ENCODE measurements at places on chromosomes 7 and 10.

DNA sequence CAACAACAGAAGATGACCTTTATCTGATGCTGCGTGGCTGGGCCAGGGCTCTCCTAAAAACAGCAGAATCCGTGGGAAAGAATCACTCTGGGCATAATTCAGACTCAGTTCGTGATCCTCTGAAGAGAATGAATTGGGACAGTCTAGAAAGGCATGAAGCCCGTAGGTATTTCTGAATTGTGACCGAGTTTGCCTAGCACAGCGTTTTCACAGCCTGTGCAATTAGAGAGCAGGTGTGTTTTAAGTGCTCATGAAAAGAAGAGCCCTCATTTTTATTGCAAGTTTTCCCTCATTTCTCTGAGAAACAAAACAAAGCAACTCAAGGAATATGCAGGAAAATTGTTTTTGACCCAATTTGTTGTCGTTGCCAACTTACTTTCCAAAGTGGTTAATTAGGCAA is 366.2 kb downstream of the WDR11 start:
- no peak for DNase-seq

- peak; percentile 50 for DNase-seq
These were observed 41.9 kb downstream of the SEMA3C start for GRCh38 chr7:80876894-80877414.

DNA sequence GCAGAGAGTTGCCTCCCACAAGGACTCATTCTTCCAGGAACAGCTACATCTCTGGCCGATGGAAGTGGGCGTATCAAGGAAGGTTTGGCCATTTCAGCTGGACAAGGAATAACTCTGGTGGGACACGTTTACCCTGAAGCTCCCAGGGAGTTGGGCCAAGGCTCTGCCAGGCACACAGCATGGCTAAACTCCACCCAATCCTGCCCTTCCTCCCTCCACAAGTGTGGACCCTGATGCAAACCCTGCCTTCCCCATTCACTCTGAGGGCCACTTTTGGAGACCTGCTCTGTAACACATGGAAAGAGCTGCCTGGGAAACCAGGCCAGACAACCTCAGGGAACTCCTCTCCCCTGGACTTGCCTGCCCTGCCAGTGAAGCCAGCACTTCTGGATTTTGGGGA is 407.8 kb upstream of the FOXK1 start:
- no peak for DNase-seq

- DNase-seq, result peak; percentile 64
These were observed 97.6 kb upstream of the ZNF438 start for GRCh38 chr10:31129271-31129670.

DNA sequence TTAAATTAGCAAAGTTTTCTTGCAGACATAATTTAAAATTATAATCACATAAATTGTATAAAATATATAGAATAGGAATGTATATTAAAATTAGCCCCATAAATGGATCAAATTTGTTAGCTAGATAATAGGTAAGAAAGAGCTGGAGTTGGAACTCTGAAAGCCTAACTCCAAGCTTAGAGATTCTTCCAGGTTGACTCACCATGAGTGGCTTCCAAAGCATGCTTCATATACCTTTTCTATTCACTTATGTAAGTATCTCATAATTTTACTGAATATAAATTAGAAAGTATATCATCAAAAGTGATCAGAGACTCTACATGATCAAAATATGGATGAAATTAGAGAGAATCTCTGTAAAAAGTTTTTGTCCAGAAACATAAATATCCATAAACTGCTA is 320.7 kb upstream of the MAGI2 start:
- no peak for DNase-seq

GRCh38 chr10:11113156-11113555 is 95.5 kb downstream of the CELF2 start:
- no peak for DNase-seq

- no peak for DNase-seq
These were observed 2.7 kb downstream of the PROSER2 start for GRCh38 chr10:11825796-11826414.

DNA sequence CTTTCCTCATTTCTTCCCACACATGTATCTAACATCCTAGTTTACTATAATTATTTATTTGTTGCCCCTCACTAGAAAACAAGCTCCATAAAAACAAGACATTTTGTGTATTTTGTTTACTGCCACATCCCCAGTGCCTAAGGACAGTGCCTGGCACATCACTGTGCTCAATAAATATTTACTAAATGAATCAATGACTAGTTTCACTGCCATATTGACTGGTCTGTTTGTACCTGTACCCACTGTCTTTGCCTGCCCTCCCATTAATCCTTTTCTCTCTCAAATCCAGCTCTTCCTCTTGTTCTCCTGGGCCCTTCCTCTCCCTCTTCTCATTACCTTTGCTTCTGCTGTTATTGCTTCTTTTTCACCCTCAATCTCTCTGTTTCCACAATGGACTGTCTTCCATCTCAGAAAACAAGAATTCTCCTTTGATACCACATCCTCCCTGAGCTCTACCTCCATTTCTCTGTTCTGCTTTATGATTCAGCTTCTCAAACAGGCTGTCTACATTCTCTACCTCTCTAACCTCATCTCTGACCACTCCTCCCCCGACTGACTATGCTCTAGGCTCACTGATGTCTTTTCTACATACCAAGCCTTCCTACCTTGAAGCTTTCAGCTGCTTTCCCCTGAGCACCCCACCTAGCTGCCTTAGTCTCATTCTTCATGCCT is 8.3 kb upstream of the FAM133B start:
- DNase-seq, result no peak

DNA sequence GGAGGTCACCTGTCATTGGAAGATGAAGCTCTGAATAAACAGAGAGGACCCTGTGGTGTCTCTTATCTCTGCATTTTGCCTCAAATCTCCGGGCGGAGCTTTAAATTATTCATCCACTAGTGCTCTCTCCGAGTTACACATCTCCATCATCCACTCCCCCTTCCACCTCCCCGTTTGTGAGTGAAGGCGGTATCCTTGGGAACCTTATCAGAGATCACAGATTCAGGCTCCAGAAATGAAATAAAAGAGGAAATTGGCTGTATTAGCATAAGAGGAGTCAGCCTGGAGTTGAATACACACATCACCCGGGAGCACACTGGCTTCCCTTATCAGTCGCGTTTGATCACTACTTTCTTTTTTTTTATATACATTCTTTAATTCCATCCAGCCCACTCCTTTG is 1184.8 kb downstream of the GATA3 start:
- DNase-seq, result no peak

GRCh38 chr10:72340510-72341261 is 14.0 kb downstream of the DNAJB12 start:
- DNase-seq, result peak; percentile 85

DNA sequence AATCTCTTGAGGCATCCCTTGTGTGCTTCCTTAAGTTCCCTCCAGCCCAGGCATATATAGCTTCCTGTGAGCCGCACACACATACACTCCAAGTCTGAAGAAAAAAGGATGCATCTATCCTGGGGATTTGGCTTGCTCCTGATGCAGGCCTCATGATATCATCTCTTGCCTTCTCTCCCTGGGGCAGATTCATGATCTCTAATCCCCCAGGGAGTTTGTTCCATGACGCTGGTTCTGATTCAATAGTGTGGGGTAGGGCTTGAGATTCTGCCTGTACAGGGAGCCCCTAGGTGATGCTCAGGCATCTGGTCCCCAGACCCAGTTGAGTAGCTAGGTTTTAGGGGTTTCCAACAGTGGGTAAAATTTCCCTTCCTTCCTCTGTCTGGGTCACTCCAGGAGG is 1.5 kb downstream of the PON1 start:
- no peak for DNase-seq

- DNase-seq, result peak; percentile 50
These were observed 78.7 kb downstream of the CLEC2L start for GRCh38 chr7:139602143-139602722.

GRCh38 chr7:19118636-19119371 is 1.4 kb upstream of the TWIST1 start:
- DNase-seq, result no peak

- DNase-seq, result no peak
These were observed 100.2 kb upstream of the MPP7 start for GRCh38 chr10:28403090-28403489.

DNA sequence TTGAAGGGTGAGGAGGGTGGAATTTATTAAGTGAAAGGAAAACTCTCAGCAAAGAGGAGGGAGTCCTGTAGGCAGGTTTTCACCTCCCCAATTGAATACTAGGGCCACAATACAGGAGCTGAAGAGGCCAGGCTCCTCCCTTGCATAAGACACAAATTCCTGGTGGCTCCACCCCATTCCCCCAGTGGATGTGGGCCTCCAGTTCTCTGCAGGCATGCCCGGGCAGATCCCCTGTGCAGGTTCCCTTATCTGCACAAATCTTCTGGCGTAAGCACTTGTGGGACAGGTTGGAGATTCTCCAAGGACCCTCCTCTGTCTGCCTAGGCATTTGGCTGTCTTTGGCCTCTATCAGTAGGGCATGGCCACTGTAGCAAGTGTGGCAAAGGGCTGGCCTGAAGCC is 847.1 kb upstream of the MBL2 start:
- no peak for DNase-seq

GRCh38 chr7:17746020-17746530 is 194.2 kb downstream of the SNX13 start:
- DNase-seq, result no peak

GRCh38 chr10:47164126-47164799 is 135.7 kb upstream of the GDF10 start:
- peak; percentile 54 for DNase-seq

DNA sequence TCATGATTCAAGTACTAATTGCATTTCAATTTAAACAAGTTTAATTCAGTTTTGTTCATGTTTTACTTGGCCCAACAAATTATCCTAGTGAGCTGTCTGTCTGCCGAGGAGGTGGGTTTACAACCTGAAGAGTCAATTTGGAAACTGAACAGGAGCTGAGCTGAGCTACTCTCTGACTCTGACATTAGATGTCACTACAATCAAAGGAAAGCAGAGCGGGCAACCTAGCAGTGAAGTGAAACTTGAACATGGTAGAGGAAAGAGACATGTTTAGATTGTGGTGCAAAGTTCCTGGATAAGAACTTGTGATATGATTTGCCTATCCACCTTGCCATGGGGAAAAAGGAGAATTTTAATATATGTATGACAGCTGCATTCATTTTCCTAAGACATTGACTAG is 9.6 kb upstream of the AGR3 start:
- peak; percentile 46 for DNase-seq

GRCh38 chr7:36605261-36606051 is 118.8 kb downstream of the AOAH start:
- DNase-seq, result no peak

GRCh38 chr7:120052884-120053382 is 220.0 kb upstream of the KCND2 start:
- DNase-seq, result peak; percentile 77

- no peak for DNase-seq
These were observed 18.4 kb upstream of the CALN1 start for GRCh38 chr7:72430531-72430930.

- no peak for DNase-seq
These were observed 223.3 kb upstream of the HGF start for GRCh38 chr7:81993186-81993585.

- DNase-seq, result no peak
These were observed 22.5 kb downstream of the UPP1 start for GRCh38 chr7:48111596-48111995.

DNA sequence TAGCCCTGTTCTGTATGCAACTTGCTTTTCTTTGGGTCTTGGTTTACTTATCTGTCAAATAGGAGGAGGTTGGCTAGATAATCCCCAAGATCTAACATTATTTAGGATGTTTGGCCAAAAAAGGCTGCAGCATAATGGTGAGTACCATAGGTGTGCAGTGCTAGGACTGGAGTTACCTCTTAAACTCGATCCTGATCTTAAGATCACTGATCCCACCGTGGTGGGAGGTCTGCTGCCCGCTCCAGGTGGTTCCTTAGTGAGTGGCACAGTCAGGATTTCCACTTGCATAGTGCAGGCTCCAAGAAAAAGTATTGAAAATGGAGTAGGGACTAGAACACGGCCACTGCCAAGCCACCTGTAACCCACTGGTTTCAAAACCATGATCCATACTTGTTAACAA is 66.9 kb downstream of the KLHDC10 start:
- DNase-seq, result no peak

DNA sequence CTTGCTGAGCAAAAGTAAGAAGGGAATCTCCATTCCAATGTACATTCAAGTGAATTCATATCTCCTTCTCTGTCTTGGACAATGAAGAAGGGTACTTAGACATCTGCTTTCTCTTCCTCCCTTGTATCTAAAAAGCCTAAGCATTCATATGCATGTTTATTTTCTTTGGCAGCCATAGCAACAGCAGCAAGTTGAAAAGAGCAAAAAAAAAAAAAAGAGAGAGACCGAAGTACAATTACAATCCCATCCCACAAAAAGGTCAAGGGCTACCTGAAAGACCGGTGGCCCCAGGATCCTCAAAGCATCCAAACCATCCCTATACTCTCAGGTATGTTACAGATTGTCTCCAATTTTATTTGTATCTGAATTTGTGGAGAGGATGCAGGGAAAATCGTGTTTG is 4.1 kb downstream of the OR2F1 start:
- no peak for DNase-seq

DNA sequence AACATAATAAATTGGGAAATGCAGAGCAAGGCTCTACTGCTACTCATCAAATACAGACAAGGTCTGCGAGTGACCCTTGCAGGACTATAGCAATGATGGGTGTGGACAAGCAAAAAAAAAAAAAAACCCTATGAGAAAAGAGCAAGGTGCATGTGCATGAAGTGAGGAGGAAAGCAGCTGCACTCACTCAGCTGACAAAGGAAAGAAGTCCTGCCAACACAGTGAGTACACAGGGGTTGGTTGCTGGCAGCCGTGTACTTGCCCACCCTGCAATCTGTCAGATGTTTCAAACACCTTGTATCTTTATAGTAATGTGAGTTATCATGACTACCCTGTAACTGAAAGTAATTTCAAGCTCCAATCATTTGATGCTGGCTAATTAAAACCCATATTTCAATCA is 20.5 kb downstream of the CHCHD3 start:
- DNase-seq, result no peak

- no peak for DNase-seq
These were observed 127.8 kb downstream of the MGMT start for GRCh38 chr10:129594811-129595210.

DNA sequence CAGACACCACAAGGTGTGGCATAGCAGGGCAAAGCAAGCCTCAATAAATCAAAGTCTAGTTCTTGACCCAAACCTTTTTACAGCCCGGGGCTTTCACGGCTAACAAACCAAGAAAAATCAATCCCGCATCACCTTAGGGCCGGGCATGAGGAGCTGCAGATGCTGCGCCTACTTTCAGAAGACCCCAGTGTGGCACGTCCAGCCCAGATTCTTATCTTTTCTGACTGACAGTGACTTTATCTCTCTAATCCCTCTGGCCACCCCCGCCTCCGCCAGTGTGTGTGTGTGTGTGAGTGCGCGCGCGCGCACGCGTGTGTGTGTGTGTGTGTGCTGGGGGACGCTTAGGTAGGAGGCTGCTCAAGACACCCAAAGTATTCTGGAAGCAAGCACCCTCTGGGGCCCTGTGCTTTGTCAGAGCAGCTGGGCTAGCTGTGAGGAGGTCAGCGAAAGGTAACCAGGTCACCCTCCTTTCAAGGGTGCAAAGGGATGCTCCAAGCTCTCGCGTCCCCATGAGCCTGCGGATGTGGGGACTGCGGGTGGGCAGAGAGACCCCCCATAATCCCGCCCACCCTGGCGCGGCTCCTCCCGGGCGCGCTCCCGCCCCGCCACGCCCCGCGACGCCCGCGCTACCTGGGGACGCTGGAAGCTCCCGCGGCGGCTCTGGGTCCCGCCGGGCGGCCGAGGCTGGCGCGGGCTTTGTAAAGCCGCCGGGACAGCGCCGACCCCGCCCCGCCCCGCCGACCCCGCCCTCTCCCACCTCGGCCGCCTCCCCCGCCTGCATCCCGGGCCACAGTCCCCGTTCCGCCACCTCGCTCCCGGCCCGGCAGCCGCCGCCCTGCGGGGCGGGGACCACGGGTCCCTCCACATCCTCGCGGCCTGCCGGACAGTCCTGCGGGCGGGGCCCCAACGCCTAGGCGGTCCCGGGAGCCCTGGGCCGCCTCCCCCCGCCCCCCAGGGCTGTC is 57.1 kb upstream of the RHOBTB1 start:
- peak; percentile 57 for DNase-seq

All from GM03348 (cell line).